ENCODE measurements at places on chromosomes 5 and 9.

DNA sequence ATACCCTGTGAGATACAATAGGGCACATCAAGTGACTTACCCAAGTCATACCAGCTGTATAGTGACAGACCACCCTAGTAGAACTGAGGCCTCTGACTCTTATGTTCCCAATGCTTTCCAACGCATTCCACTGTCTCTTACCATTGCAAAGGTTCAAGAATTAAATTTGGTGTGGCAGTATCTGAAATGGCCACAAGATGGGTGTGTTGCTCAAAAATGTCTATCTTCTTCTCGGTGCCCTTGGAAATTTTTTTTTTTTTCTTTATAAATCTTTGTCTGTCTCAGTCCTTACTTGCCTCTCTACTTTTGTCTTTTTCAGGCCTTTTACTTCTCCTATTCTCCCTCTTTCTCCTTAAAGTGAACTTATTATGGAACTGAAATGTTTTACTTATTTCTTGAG lies 48.4 kb downstream of the GPR21 start:
- DNase-seq, result no peak

DNA sequence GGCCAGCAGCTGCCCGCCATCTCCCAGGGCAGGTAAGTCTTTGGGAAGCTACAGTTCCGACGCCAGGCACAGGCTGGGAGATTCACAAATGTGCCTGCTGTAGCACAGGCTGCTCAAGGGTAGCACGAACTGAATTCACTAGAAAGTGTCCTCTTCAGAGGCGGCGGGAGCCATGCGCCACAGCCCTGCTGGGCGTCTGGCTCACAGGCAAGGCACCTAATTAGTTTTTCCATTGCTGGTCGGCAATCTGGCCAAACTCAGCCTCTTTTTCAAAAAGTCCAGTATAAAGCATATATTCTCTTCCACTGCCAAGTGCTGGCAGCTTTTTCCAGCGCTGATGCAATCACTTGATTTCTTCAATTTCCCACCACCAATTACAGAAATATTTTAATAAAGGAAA lies 128.9 kb upstream of the RAPGEF1 start:
- DNase-seq, result no peak

GRCh38 chr5:90803876-90804275 lies 245.3 kb downstream of the ADGRV1 start:
- DNase-seq, result no peak

GRCh38 chr9:84323858-84324257 lies 16.7 kb downstream of the SLC28A3 start:
- no peak for DNase-seq

DNA sequence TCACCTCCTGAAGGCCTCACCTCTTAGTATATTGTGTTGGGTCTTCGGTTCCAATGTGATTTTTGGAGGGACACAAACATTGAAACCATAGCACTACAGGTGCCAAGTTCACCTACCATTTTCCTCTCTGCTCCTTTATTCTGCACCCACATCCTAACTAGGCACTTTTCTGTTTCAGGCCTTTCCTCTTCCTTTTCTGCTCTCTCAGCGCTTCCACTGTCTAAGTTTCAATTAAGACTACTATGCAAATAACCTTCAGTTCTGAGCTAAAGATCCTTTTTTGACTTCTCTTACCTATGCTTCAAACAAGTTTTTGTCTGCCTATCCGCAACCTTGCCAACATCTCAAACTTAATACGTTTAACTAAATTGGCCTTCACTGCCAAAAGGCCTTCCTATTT lies 25.4 kb upstream of the ZFYVE16 start:
- no peak for DNase-seq
